T-cell (primary cell): ENCODE measurements at places on chromosomes 5 and 9.
A peak's percentile ranks its signal among the peaks of the same experiment; 100 is the strongest.

GRCh38 chr9:135797507-135798262, 95.7 kb downstream of the KCNT1 start:
- DNase-seq = peak; percentile 26

DNA sequence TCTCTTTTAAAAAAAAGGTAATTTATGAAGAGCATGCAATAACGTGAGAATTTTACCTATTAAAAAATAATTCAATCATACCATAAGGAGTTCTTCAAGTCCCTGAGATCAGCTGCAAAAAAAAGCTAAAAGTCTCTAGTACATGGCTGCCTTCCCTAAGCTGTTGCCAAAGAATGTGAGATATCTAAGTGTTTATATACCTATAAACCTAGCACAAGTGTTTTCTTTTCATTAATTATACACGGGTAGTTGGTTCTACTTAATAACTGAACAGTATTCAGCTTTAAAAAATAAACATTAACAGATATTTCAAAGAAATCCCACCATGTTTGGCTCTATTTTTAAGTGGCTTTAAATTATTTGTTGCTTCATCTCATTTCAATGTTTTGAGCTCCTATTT, 25.9 kb downstream of the FNBP1 start:
- no peak for DNase-seq

- DNase-seq = no peak
Observed at GRCh38 chr5:76162335-76162734, 79.2 kb downstream of the SV2C start.

GRCh38 chr5:123047706-123048105, 11.2 kb upstream of the PPIC start:
- DNase-seq = no peak

- DNase-seq = no peak
Observed at GRCh38 chr5:132190161-132190817, 37.4 kb downstream of the P4HA2 start.

GRCh38 chr5:53827211-53827651, 266.8 kb downstream of the NDUFS4 start:
- no peak for DNase-seq

DNA sequence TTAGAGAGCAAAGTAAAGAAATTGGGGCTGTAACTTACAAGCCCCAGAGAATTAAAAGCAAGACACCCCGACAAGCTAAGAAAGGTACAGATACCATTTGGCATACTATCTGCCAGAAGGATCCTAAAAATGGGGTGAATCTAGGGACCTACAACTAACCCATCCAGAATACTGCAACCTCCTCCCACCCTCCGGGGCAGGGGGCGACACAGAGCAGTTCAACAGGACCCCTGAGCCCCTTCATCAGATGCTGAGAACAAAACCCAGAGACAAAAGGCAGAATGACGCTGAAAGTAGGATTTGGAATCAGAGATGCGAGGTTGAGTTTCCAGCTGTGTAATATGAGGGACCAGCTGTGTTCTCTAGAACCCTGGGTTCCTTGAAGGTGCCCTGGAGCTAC, 71.2 kb downstream of the EPB41L4B start:
- no peak for DNase-seq

DNA sequence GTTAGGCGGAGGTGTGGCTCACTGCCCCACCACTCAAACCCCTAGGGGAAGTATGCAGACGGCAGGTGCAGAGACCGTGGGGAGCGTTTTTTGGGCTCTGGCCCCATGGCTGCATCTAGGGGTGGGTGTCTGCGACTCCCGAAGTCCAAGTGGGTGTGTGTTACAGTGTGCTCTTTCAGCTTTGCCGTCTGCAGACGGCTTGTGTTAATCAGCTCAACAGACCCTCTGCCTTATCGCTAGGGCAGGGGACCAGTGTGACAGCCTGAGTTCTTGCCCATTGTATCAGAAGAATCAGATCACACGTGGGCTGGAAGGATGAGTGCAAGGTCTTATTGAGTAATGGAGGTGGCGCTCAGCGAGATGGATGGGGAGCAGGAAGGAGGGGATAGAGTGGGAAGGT, 162.8 kb downstream of the ENC1 start:
- no peak for DNase-seq

- DNase-seq = peak; percentile 2
Observed at GRCh38 chr5:116492016-116492623, 82.5 kb downstream of the SEMA6A start.

- no peak for DNase-seq
Observed at GRCh38 chr5:105213078-105213477, 1650.5 kb upstream of the NUDT12 start.

- DNase-seq = no peak
Observed at GRCh38 chr9:80235752-80236151, 664.0 kb downstream of the TLE4 start.

DNA sequence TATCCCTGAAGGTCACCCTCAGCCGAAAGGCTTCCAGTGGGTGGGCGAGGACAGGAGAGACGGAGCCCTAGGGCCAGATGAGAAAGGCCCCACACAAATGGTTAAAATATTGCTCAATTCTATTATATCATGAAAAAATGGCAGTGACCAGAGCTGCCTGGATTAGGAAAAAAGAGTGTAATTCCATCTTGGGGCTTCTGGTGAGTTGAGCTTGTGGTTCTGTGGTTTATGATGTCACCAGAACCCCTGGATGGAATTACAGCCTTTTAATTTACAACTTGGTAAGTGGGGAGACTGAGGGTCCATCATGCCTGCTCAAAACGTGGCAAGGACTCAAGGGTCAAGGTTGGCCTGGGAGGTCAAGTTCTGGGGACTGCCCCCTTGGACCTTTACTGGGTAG, 55.5 kb upstream of the STC2 start:
- no peak for DNase-seq
